Mesothelial cell of epicardium (in vitro differentiated cells): ENCODE measurements at places on chromosomes 12 and 14. TPM values are rescaled to one million over a fixed set of nuclear protein-coding genes. Genes with fewer than 3 reads are reported as not detected.

DNA sequence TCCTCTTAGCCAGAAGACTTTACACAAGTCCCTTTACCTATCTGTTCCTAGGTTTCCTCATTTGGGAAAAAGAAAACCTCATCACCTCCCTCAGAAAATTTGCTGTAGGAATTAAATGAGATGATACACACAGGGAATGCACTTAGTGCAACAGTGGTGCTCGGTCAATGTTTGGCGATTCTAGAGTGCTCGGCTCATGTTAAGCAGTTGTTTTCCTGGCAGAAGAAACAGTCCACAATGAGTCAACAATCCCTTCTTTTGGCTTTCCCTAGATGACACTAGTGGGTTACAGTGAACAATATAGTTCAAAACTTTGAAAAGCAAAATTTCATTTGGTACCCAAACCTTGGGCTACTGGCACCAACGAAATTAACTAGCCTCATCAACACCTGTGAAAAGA, 3.9 kb upstream of the TMEM233 start:
- no peak overlapping the region for H3K27ac ChIP-seq
- peaks cover 79% of the 10 kb centered on the region for H3K27me3 ChIP-seq
- no peaks in the 10 kb centered on the region for H3K4me1 ChIP-seq
- no peaks in the 10 kb centered on the region for H3K36me3 ChIP-seq

GRCh38 chr12:108846290-108846701, 11.1 kb downstream of the SSH1 start:
- H3K27ac ChIP-seq = no peak overlapping the region
- peaks cover 49% of the 10 kb centered on the region for H3K36me3 ChIP-seq
- peaks cover 8% of the 10 kb centered on the region for H3K4me1 ChIP-seq
- no peak overlapping the region for H3K4me3 ChIP-seq
- DNase-seq = no peak

GRCh38 chr12:12718381-12718759, 1.2 kb downstream of the CDKN1B start:
- peak overlapping the region; percentile 95 for H3K27ac ChIP-seq
- H3K27me3 ChIP-seq = no peaks in the 10 kb centered on the region
- peak overlapping the region; percentile 99 for H3K4me3 ChIP-seq
- H3K36me3 ChIP-seq = peaks cover 9% of the 10 kb centered on the region
- H3K4me1 ChIP-seq = peaks cover 63% of the 10 kb centered on the region

CPM gene
- 1.1 to 2.2 TPM (median 2.2 TPM) in 3 replicates for total RNA-seq

AQP2 gene
- not detected in 3 replicates for total RNA-seq

DNA sequence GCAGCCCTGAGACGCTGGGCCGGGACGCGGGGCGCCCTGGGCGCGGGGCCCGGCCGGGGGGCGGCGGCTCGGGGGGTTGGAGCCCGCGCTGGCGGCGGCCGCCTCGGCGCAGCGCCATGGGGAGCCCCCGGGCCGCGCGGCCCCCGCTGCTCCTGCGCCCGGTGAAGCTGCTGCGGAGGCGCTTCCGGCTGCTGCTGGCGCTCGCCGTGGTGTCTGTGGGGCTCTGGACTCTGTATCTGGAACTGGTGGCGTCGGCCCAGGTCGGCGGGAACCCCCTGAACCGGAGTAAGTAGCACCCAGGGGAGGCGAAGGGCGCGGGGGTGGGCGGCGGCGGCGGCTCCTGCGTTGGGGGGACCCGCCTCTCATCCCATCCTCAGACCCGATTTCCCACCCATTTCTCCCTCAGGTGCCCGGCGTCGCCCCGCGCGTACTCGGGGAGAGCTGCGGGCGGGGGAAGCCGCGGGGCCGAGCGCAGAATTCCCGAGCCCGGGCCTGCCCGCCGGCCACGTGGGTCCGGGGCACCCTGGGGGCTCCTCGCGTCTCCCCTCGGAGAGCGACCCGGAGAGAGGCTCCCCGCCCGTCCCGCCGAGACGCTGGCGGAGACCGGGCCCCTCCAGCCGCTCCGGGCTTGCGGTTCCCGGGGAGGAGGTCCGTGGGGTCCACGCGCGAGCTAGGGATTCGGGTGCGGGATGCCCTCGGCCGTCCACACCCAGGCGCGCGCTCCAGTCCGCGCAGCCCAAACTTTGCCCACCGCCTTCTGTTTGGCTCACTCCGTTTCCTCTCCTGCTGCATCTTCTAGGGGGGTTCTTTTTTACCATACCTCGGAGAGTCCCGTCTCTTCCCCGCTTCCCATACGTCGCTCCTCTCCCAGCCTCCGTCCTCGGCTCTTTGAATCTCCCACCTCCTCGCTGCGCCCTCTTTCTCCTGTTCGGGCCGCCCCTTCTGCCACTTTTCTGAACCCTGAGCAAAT, 807 bp downstream of the B4GALNT3 start:
- H3K27me3 ChIP-seq = peaks cover 87% of the 10 kb centered on the region
- H3K4me1 ChIP-seq = peaks cover 6% of the 10 kb centered on the region
- H3K27ac ChIP-seq = no peak overlapping the region
- no peaks in the 10 kb centered on the region for H3K36me3 ChIP-seq

GRCh38 chr12:75525263-75525662, 13.9 kb upstream of the KRR1 start:
- H3K27me3 ChIP-seq = peaks cover 2% of the 10 kb centered on the region
- H3K4me3 ChIP-seq = no peak overlapping the region
- peaks cover 1% of the 10 kb centered on the region for H3K36me3 ChIP-seq
- H3K27ac ChIP-seq = no peak overlapping the region
- DNase-seq = no peak

MYH6 gene
- total RNA-seq = not detected in 3 replicates

GRCh38 chr14:51484485-51484884, 167.2 kb upstream of the FRMD6 start:
- H3K36me3 ChIP-seq = no peaks in the 10 kb centered on the region
- peaks cover 19% of the 10 kb centered on the region for H3K4me1 ChIP-seq
- H3K4me3 ChIP-seq = no peak overlapping the region
- no peak for DNase-seq

NPFF gene
- not detected in 3 replicates for total RNA-seq

DNA sequence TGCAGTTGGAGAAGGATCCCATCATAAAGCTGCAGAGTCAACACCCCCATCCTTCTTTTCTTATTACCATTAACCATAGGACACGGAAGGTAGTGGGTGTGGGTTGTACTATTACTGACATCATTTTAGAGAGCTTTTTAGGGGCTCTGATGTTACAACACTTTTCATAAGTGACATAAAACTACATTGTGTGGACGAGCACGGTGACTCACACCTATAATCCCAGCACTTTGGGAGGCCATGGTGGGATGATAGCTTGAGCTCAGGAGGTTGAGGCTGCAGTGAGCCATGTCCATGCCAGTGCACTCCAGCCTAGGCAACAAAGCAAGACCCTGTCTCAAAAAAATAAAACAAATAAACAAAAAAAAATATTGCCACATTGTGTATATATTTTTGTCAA, 167.1 kb downstream of the DUSP6 start:
- DNase-seq = no peak
- H3K27me3 ChIP-seq = no peaks in the 10 kb centered on the region
- H3K4me3 ChIP-seq = no peak overlapping the region
- H3K27ac ChIP-seq = no peak overlapping the region
- H3K36me3 ChIP-seq = peaks cover 4% of the 10 kb centered on the region
